ENCODE measurements at places on chromosomes 6 and 20.

- DNase-seq = peak; percentile 46
Observed at GRCh38 chr6:31945507-31946369, at the start of gene CFB. CFB (plus strand) TSS chr6:31946095; CDS start chr6:31946222, 127 bp downstream.

DNA sequence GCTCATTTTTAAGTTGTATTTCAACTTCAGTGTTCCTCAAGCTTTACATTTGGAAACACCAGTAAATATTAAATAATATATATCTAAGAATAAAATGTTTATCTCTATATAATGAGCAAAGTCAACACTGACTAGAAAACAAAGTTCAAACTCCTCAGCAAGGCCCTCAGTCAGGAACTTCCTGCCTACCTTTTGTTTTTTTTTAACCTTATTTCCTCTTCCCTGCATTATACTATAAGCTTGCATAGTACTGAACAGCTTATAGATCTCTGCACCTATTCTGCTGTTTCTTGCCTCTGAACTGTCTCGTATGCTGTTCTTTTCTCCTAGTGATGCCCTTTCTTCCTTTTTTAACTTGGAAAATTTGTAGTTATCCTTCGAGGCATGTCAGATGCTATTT, 29.6 kb downstream of the ADGB start:
- no peak for DNase-seq

DNA sequence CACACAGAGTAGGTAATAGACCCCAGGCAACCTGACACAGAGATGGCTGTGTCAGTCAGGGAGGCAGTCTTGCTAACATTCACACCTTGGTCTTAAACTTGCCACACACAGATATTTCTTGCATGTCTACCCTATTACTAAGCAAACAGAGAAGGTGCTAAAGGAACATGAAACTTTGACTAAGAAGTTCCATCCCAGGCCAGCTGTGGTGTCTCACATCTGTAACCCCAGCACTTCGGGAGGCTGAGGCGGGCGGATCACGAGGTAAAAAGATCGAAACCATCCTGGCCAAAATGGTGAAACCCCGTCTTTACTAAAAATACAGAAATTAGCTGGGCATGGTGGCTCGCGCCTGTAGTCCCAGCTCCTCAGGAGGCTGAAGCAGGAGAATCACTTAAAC, 222.4 kb upstream of the JARID2 start:
- no peak for DNase-seq

DNA sequence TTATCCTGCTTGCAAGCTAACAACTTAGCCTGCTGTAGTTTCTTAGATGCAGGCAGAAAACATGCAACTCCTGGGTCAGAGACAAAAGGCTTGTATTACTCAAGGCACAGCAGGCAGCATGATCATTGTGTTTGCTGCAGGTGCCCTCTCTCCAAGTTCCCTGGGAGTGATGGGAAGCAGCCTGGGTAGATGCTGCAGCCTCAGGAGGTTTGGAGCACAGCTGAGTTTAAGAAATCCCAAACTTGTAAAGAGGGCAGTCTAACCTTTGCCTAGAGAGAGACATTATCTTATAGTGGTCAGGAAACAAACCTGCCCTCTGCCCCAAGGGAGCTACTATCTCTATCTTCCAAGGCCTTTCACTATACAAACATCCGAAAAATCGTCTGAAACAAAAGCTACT, 61.1 kb downstream of the PFDN4 start:
- no peak for DNase-seq

DNA sequence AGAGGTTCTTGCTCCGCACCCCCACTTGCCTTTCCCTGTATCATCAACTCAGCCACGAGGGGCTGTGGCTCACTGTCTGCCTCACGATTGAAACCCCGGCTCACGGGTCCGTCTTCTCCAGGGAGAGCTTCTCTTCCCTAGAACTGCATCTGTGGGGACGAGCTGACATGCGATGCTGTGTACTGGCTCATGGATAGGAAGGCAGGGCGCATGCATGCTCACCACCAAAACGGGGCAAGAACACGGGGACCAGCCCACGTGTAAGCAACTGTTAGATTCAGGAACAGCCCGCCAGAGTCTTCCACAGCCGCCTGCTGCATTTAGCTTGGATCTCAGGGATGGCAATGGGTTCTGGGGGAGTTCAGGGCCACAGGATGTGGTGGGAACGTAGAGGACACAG, 275.9 kb upstream of the CDH4 start:
- DNase-seq = no peak

- DNase-seq = no peak
Observed at GRCh38 chr6:152846825-152847224, 96.2 kb downstream of the VIP start.

DNA sequence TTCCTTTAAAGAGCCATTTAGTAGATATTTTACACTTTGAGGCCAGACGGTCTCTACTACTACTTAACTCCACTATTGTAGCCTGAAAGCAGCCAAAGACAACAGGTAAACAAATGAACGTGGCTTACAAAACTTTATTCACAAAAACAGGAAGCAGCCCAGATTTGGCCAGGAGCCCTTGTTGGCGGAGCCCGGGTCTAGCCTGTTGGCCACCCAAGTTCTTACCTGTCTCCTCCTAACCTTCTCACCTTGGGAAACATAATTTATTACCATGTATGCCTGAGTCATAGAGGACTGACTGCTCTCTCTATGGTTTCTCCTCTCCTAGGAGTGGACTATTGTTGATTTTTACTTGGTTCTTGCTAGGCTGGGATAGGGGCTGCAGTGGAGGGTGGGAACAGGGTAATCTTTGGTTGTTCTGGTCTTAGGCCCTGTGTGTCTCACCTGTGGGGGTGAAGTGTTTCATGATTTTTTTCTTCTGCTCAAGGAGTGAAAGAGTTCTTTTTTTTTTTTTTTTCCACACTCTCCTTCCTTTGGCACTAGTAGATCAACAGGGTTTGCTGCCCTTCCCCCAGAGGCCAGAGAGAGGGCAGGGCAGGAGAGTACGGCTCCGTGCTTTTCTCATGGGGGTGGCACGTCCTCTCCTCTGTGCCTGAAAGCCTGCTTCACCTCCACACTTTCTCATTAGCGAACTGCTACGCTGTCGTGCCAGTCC, 90.0 kb downstream of the RPP40 start:
- no peak for DNase-seq

DNA sequence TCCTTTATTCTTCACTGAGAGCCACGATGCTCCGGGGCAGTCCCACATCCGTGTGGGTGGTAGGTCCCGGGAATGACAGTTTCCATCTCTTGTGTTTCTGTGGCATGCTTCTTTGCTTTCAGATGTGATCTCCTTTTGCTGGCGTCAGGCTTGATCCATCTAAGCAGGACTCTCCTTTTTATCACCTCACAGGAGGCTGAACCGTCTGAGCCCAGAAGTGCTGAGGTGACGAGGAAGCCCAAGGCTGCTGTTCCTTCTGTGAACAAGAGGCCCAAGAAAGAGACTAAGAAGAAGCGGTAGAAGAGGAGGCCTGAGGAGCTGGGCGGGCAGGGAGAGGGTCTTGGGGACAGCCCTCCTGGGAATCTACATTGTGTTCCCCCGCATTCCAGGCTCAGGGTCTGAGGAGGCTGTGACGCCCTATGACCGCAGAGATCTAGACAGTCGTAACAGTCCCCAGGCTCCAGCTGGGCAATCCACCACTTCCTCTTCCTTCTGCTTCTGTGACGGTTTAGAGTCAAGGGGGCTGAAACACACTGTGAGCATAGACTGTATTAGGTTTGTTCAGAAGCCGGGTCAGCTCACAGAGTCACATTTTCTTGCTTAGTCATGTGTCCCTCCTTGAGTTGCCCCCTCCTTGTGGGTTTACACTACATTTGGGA, 26.8 kb downstream of the MANBAL start:
- DNase-seq = no peak

GRCh38 chr6:10526156-10526555, 5.0 kb downstream of the GCNT2 start:
- DNase-seq = no peak
